Stimulated activated CD4-positive, alpha-beta T cell treated with anti-CD3 and anti-CD28 coated beads, Interleukin-4, amount 100 ng/mL, for 1 hour (primary cell): ENCODE measurements at places on chromosomes 4 and X.

GRCh38 chr4:105568584-105568983, 16.2 kb downstream of the ARHGEF38 start:
- DNase-seq = no peak

GRCh38 chrX:119495734-119496726, 27.8 kb downstream of the SLC25A5 start:
- DNase-seq = no peak

DNA sequence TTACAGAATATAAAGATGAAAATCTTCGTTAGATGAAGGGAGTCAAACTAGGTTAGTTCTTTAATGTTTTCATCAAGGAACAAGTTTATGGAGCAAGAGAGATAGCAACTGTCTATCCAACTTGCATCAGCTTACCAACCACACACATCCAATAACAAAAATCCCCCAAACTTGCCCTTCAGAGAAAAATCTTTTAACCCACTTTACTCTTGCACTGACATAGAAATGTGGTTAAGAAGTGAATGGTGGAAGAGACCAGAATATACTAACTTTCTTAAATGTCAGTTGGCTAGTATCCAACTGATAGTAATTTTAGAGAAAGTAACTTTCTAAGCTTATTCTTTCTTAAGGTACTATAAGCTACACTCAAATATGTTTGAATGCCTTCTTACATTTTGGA, 1.7 kb upstream of the RAB9A start:
- DNase-seq = no peak

DNA sequence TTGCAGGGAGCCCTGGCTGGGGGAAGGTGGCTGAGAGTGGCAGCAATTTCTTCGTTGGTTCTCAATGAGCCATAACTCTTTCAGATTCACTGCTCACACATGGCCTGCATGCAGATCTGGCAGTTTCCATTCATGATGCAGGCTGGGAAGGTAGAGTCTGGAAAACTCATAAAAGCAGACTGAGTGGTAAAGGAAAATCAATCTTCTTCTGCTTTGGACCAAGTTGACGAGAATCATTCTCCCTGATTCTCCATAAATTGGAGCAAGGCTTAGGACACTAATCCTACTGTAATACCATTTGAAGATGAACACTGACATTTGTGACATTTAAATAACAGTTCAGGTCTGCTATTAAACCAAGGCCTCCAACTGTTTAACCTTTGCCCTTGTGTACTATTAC, 35.3 kb upstream of the HAND2 start:
- no peak for DNase-seq

DNA sequence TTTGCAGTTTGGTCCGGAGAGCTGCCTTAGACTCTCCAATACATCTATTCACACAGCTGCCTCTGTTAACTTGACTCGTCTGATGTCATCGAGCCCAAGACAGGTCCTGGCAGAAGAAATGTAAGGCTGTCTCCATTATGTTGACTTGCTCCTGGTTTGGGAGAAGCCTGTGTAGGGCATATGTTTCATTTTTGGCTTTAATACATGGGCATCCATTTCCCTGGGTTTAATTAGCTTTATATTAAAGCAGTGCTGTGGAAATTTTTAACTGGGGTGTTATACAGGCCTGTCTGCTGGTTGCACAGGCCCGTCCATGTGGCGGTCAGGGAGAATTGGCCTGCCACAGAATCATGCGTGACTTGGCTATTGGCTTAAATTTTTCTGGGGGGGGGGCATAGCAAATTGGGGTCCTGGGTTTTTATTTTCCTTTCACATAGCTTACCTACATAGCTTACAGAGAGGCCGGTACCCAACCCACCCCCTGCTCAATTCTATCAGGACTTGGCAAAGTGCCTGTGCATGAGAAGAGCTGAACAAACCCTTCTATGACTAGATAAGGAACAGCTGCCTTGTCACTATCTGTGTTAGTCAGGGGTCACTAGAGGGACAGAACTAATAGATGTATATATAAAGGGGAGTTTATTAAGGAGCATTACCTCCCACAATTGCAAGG, 123.5 kb upstream of the WDR1 start:
- no peak for DNase-seq

GRCh38 chr4:41185614-41186592, 28.4 kb downstream of the APBB2 start:
- no peak for DNase-seq

- DNase-seq = no peak
Measured at GRCh38 chrX:14220386-14220944, 190.8 kb upstream of the GEMIN8 start.

GRCh38 chr4:174926958-174927357, 8.8 kb downstream of the ADAM29 start:
- DNase-seq = no peak

- no peak for DNase-seq
Measured at GRCh38 chr4:187598196-187598595, 397.4 kb upstream of the ZFP42 start.

DNA sequence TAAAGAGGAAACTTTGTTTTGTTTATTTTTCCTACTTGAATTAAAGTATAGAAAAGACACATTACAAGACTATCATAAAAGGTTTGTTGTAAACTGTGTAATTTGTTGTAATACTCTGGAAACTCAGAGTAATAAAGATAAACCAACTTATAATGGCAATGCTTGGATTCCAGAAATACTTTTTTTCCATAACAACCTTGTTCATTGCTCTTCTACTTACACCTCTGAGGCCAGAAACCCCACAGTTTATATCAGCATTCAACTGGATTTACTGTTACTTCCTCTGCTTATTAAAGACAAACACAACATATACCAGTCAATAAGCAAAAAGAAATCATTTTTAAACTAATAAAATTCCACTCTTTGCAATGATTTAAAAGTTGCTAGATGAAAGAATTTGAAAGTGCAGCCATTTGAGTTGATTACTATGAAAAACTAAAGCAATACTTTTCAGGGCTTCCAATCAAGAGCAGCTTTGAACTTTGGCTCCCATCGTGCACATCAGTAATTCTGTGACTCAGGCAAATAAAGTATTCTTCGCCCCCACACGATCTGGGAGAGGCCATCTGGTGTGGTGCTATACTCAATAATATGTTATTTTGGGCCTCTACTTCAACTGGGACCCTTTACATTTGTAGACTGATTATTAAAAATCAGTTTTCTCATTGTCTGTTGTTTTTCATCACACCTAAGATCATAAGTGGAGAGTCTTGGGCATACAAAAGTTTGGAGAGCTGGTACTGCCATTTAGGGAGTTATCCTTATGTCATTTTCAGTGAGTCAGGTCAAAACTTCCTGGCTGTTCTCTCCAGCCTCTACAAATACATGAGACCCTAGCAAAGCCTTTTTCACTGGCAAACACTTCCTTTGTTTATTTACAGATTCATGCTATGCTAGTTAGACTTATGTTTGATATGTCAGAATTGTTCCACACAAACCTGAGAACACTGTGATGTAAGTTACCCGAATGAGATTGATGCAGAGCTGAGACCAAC, 20.5 kb downstream of the DDIT4L start:
- DNase-seq = no peak

GRCh38 chr4:47287735-47288134, 175.8 kb downstream of the COMMD8 start:
- no peak for DNase-seq

GRCh38 chr4:121877041-121877773, 6.9 kb upstream of the BBS7 start:
- no peak for DNase-seq

DNA sequence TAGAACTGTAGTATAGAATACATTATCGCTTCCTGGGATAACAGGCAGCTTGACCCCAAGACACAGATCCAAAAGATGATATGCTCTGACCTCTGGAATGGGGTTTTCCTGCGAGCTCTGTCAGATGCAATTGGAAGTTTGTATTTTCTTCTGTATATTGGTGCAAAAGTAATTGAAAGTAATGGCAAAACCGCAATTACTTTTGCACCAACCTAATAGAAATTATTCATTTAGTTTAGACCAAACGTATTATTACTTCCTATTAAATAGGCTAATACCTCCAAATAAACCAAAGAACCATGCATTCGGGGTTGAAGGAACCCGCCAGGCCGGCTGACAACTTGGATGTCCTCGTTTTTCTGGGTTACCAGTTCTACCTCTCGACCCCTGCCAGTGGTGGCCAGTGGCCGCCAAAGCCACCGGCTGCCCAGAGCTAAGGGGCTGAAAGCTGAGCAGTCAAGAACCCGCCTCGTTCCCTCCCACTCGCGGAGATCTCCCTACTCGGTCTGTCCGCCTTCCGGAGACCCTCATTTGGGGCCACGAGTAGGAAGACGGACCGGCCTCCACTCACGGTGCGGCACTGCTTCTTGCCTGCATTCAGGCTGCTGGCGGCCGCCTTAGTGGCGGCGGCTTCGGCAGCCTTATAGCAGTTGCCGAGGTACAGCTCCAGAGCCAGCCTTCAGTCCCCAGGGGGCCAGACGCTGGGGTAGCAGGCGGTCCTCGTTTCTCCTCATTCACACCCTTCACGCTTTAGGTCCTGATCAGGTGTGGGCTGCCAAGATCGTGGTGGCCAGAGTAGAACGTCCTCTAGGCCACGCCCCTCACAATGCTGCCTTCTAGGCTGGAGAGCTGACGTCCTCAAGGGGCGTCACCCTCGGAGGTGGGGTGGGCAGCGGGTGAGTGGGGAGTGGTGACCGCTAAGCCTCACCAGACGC, 121.9 kb downstream of the RBMX2 start:
- no peak for DNase-seq

- no peak for DNase-seq
Measured at GRCh38 chr4:84691800-84692199, 108.9 kb downstream of the CDS1 start.

- DNase-seq = no peak
Measured at GRCh38 chrX:155865193-155865592, 16.0 kb upstream of the VAMP7 start.

DNA sequence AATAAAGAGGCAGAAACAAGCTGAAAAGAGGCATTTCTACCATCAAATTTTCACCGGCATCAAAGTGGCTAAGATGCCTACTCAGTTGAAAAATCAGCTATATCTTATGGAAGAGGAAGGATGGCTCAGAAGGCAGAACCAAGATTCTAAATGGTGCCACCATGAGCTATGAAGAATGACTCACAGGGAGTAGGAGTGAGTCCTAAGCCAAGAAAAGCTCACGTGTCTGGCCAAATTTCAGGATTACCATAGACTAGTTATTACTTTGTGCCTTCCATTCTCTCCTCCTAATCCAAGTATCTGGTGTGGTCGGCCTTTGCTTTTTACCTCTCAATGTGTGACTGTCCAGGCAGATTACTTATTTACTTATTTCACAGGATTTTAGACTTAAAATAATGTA, 54.8 kb downstream of the BMP3 start:
- DNase-seq = no peak

- no peak for DNase-seq
Measured at GRCh38 chr4:163582703-163583102, 88.2 kb downstream of the TMA16 start.

GRCh38 chr4:168388890-168389289, 70.3 kb upstream of the DDX60 start:
- DNase-seq = no peak

DNA sequence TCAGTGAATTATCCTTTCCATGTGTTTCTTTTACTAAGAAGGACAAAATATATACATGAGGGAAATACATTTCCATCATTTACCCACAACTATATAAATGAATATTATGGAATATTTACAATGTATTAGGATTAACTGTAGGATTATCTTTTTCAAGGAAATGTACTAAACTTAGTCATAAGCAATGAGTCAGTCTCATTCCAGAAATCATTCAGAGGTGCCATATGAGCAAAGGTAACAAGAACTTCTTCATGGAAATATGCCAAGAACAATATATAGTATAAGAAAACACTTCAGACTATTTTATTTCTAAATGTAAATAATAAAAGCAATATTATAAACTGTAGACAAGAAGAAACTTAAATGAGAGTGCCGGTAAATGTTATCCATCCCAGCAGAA, 67.1 kb downstream of the USP38 start:
- no peak for DNase-seq

- no peak for DNase-seq
Measured at GRCh38 chr4:152585023-152585441, 49.1 kb upstream of the FBXW7 start.

DNA sequence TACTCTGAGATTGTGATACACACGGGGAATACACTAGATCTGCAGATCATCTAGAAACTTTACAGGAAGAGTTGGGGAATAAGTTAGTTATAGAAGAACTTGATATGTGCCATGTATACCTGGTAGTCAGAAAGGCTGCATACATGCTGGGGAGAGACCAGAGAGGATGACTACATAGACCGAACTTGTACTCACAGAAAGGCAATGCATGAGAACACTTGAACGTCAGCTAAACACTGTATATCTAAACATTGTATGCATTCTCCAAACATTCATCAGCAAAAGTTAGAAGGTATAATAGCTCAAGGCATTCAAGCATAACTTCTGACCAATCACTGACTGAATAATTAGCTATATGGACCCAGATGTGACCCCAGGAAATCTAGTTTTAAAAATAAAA, 78.0 kb upstream of the PDHA2 start:
- DNase-seq = no peak

DNA sequence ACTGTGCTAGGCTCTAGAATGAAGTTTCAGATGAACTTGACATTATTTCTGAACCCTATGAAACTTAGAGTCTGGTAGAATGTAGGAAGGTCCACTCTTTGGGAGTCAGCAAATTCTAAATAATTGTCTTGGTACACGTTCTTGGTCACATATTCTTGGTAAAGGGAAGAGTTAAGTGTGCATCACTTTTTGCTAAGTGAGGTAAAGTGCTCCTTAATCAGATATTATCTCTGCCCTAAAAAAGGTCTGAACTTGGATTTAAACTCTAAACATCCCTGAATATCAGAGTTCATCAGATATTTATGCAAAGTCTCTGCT, 7.2 kb downstream of the OCIAD2 start:
- DNase-seq = no peak

- DNase-seq = no peak
Measured at GRCh38 chrX:41671082-41671481, 17.7 kb upstream of the GPR34 start.

DNA sequence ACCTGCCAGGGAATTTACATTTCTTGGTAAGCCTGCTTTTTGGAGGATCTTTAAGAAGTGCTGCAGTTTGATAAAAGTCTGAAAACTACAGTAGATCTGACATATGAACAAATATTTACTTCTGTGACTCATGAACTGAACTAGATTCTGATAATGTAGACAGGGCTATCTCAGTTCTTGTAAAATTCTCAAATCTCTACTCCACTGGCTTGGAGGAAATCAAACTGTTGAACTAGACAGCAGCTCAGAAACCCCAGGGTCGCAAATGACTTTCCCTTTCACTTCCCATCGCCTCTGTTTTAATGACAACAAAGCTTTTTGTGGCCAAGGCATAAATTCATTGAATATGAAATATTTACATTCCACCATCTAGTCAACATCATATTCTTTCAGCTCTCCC, 15.4 kb upstream of the OCIAD1 start:
- no peak for DNase-seq
